ENCODE measurements at places on chromosomes 7 and 10. TPM values are rescaled to one million over a fixed set of nuclear protein-coding genes. Genes with fewer than 3 reads are reported as not detected.

MMRN2 gene
- 12.1 TPM for total RNA-seq

SPDYE9 gene
- total RNA-seq, result not detected

FAM237B gene
- total RNA-seq, result not detected

NPC1L1 gene
- 0.30 TPM for total RNA-seq

GBX1 gene
- not detected for total RNA-seq

TSPAN15 gene
- total RNA-seq, result 97.0 TPM

DENND11 gene
- total RNA-seq, result 55.6 TPM

GPNMB gene
- 13.3 TPM for total RNA-seq

ADAM12 gene
- 16.8 TPM for total RNA-seq

Measured in PC-9 (cell line).